H7 (cell line): ENCODE measurements at places on chromosomes 5 and 9. TPM values are rescaled to one million over a fixed set of nuclear protein-coding genes. Genes with fewer than 3 reads are reported as not detected.
A peak's percentile ranks its signal among the peaks of the same experiment; 100 is the strongest.

DNA sequence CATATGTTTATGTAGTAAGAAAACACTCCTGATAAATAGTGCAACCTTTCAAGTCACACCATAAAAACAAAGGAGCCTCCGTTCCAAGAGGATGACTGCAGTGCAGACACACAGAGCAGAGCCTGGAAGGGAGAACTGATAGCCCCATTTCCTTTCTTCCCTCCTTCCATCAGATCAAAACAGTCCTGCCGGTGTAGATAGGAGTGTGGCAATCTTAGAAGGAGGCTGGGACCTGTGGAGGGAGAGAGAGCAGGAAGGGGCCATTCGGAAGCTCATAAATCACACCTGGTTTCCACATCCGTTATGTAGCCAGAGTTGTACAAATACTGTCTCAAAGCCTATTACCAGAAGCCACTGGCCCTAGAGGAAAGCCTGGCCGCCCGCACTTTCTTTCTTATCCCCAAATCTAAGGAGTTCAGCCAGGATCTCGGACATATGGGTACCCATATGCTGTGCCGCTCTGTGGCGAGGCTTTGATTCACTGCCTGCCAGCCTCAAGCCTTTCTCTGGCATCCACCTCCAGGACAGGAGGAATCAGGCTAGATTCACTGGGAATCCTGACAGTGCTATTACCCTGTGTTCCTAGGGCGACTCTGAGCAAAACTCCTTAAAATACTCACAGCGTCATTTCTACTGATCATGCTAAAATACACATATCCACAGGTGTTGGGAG, 26.9 kb downstream of the DAP start:
- no peak for DNase-seq

DNA sequence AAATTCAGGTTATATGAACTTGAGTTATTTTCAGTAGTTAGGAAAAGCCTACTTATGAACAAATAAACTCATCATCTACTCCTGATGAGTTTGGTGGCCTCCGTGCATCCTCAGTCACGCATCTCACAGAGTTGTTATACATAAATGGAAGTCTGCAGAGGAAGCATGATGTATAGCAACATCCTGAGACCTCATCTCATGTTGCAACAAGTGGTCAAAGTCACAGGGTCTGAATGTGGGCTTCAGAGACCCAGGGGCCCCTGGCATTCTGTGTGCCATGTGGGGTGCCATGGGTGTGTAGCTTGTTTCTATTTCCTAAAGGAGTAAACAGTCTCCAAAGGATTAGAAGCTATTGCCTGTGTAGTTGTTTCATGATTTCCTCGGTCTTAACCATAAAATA, 216.5 kb downstream of the IRX2 start:
- no peak for DNase-seq

- DNase-seq: no peak
Measured at GRCh38 chr5:172050080-172050479, 43.6 kb upstream of the FBXW11 start.

DNA sequence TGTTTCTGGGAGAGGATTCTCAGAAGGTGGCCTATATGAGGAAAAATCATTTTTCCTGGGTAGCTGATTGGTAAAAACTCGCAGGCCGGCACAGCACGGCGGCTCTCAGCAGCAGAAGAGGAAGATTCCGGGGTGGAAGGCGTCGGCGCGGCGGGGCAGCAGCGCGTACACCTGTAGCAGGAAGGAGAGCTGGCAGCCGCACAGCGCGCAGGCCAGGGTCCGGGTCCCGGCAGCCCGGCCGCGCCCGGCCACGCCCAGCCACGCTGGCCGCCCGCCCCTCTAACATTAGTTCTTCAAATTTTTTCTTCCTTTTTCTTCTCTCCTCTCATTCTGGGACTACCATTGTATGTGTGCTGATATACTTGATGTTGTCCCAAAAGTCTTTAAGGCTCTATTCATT, 24.8 kb upstream of the ZNF618 start:
- DNase-seq: no peak

GRCh38 chr5:21680196-21680595, 1172.9 kb downstream of the CDH12 start:
- no peak for DNase-seq

GRCh38 chr9:16206518-16206917, 653.7 kb downstream of the CCDC171 start:
- no peak for DNase-seq

- no peak for DNase-seq
Measured at GRCh38 chr9:6929441-6930215, 171.9 kb downstream of the KDM4C start.

DNA sequence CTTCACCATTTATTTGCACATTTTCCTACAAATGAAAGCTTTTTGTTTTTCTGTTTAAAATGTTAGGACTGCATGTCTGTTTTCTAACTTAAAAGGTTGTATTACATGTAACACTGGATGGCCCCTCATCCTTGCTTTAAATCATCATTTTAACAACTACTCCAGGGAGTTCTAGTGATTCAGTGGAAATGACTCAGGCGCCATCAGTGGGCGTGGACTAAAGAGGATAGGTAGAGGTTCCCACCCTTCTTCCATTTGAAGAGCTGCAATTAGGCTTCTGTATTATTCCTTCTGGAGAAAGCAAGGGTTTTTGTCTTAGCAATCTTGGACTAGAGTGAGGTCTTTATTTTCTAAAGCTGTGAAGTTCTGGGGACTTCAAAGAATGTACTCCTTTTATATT, 213.7 kb downstream of the TMEM38B start:
- no peak for DNase-seq

DNA sequence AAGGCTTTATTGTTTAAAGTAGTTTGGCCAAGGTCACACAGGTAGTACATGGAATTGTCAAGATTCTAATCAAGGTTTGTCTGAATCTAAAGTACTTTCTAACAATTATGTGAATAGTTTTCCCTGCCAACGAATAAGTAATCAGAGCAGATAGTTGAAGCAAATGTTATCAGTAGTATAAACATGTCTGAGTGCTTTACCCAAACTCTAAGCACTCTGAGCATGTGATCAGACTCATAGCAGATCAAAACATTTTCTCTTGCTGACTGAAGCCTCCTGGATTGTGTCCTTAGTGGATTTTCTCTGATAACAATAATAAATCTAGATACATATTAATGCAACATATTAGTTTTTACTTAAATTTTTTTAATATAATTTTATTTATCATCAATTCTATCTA, 995.0 kb downstream of the EFNA5 start:
- DNase-seq: no peak

GRCh38 chr9:686321-686813, 155.1 kb upstream of the DMRT1 start:
- no peak for DNase-seq

- DNase-seq: no peak
Measured at GRCh38 chr5:116666901-116667300, 92.3 kb upstream of the SEMA6A start.

- no peak for DNase-seq
Measured at GRCh38 chr5:114430532-114430931, 68.7 kb downstream of the KCNN2 start.

- no peak for DNase-seq
Measured at GRCh38 chr5:32538031-32538547, 47.3 kb upstream of the SUB1 start.

- DNase-seq: no peak
Measured at GRCh38 chr5:161311965-161312364, 234.6 kb downstream of the GABRB2 start.

- DNase-seq: no peak
Measured at GRCh38 chr5:32828492-32828891, 117.4 kb downstream of the NPR3 start.

GRCh38 chr9:99785010-99785590, 36.6 kb upstream of the NR4A3 start:
- peak; percentile 13 for DNase-seq

- no peak for DNase-seq
Measured at GRCh38 chr5:68711293-68712200, 382.3 kb upstream of the SLC30A5 start.

- DNase-seq: no peak
Measured at GRCh38 chr5:83148370-83148769, 71.0 kb downstream of the XRCC4 start.

DNA sequence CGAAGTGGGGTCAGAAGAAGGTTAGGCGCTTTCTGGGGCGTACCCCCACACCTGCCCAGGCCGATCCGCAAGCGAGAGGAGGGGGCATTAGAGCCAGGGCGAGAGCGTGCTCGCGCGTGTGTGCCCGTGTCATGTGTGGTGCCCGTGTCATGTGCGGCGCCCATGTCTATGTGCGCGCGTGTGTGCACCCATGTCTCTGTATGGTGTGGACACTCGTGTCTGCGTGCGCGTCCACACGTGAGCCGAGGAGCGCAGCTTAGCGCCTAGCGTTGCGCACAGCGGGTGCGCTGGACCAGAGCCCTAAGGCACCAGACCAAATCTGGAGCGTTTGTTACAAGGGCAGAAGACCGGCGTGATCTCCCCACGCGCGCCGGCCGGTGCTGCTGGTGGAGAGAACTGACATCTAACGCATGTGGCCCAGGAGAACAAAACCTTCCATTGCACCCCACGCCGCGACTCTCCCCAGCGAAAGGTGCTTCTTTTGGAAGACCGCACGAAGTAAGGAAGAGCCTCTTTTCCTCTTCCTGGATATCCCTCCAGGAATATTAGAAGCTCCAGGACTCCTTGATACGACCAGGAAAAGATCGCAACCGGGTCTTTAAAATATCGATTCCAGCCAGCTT, 644 bp downstream of the NIM1K start:
- peak; percentile 36 for DNase-seq

DNA sequence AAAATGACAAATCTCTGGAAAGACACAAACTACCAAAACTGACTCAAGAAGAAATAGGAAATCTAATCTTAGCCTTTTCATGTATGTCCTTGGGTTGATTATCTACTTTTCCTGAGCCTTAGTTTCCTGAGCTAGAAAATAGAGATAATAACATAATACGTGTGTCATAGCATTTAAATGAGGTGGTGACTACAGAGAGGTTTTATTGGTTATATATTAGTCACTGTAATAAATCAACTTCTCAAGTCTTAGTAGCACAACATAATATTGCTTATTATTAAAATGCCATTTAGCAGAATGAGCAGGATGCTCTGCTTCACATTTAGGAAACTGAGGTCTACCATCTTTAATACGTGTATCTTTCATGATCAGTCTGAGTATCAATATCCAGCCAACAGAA, 7.1 kb upstream of the PJA2 start:
- no peak for DNase-seq

DNA sequence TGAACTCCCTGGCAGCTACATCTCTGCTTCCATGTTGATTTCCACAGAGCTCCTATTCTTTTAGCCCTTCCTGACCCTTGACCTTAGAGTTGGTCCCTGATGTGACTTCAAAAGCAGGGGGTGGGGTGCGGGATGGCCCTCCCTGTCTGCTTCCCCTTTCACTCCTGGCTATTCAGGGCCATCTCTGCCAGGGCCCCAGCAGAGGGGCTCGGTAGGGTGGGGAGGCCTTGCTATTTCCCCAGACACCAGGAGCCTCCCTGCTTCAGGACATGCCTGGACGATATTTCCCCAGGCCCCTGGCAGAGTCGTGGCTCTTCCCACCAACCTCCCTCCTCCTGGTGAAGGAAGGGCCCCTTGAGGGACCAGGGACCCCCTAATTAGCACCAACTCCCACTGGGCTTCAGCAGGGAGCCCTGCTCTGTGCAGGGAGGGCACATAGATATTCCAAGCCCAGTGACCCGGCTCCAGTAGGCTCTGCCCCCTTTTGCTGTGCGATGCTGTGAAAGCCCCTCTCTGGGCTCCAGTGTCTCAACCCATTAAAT, 17.3 kb downstream of the CORO2A start:
- DNase-seq: no peak

GRCh38 chr5:543351-543750, 19.1 kb upstream of the SLC9A3 start:
- no peak for DNase-seq

DNA sequence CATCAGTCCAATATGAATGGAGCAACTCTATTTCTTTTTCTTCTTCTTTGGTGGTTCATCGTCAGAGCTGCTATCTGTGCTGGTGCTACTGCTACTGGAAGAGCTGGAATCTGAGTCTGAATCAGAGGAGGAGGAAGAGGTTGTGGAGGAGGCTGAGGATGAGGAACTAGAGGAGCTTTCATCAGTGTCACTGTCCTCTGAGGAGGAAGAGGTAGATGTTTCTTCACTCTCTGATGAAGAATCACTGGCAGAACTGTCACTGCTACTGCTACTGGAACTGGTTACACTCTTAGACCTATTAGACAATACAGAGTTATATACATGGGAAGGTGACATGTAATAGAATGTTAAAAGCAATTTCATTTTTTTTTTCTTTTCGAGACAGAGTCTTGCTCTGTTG, 27.8 kb downstream of the ZCCHC10 start:
- DNase-seq: no peak

DNA sequence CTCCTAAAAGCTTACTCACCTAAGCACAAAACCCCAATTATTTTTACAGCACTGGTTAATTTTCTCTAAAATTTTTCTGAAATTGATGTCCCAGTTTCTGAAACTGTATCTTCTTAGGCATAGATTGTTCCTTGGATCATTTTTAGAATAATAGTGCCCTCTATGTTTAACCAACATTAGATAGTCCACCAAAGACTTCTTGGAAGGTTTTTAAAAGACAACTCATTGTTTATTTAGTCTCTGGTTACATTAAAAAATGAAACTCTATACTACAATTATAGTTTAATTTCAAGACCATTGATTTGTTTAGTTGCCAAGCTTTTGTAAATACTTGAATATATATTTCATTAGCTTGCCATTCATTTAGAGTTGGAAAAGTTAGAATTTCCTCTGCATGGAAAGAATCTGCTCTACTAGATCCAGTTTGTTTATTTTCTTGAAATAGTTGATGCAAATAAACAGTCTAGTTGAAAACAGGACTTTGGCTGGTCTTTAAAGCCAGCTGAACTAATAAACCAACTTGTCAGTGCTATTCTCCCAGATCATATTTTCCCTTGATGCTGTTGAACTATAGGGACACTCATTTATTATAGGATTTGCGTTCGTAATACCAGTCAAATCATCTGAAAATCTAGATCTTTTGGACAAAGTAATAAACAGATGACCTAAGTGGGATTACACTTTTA, 990.5 kb downstream of the TLE1 start:
- no peak for DNase-seq

GRCh38 chr5:79932510-79933504, 58.3 kb downstream of the MTX3 start:
- no peak for DNase-seq

The IL4 gene
- not detected in 2 replicates for total RNA-seq

The ISL1 gene
- total RNA-seq: 0.07 and 0.10 TPM in 2 replicates

The BNC2 gene
- 7.9 and 12.0 TPM in 2 replicates for total RNA-seq

The TAF11L5 gene
- total RNA-seq: not detected in 2 replicates

The PCDHB2 gene
- 0.69 and 1.9 TPM in 2 replicates for total RNA-seq

The PCDHAC2 gene
- 21.2 and 24.2 TPM in 2 replicates for total RNA-seq

The ACER2 gene
- total RNA-seq: 2.0 and 3.1 TPM in 2 replicates

The WDR31 gene
- total RNA-seq: 0.11 and 0.38 TPM in 2 replicates

The MLANA gene
- total RNA-seq: not detected in 2 replicates
